ENCODE measurements at places on chromosomes 6 and 20.

GRCh38 chr6:141415896-141416295 lies 716.8 kb upstream of the GJE1 start:
- DNase-seq = no peak

DNA sequence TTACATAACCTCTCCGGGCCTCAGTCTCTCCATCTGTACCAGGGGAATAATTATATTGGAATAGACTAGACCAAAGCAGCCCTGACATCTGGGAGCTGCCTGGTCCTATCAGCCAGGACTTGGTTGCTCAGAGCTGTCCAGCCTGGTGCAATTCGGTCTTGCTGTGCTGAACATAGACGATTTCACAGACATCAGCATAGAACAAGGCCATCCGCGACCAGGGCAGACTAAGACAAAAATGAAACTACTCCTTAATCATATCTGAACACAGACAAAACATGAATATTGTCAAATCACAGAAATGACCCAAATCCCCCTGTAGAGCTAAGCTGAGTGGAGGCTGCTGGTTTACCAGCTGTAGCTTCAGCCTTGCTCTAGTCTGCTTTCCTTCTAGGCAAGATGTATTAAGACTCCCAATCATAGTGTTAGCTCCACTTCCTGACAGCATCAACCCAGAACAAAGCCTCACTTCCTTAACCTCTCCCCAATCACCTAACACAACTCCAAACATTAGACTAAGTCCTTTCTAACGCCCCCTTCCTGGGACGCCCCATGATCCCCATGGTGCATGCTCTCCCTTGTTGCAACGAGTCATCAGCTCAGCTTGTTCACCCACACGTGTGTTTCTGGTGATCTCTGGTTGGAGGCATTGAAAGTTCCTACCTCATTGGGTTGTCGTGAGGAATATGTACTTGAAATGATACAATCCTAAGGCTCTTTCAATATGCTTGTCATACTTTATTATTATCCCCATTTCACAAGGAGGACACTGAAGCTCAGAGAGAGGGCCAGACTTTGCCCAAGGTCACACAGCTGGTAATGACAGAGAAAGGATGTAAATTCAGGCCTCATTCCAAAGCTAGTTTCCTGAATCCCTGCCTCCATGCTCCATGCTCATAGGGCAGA lies 3.5 kb upstream of the MAPK13 start:
- DNase-seq = no peak

GRCh38 chr6:79064635-79065034 lies 13.4 kb downstream of the PHIP start:
- no peak for DNase-seq

GRCh38 chr6:168784426-168784825 lies 343.4 kb downstream of the SMOC2 start:
- no peak for DNase-seq

GRCh38 chr6:144481527-144481926 lies 196.4 kb downstream of the UTRN start:
- no peak for DNase-seq

- no peak for DNase-seq
Observed at GRCh38 chr6:44470115-44470464, 82.6 kb downstream of the CDC5L start.

DNA sequence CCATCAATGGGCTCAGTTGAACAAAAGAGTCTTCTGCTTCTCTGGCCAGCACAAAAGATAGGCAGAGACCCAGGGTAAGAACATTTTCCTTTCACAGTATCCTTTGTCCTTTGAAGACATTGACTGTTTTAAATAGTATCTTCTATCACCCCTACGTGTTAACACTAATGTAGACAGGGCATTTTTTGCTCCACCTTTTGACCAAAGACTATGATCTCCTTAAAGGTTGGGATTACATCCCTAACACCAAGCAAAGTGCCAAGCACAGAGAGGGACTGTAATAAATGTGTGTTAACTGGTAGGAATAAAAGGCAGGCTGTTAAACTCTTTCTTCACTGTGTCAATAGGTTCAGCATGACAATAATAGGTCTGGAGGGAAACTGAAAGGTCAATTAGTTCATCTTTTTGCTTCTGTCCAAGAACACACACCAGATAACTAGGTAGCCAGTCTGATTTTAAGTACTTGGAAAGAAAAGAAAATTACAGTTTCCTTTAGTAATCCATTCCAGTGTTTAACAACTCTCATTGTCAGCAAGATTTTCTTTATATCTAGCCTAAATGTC lies 63.6 kb upstream of the NOX3 start:
- DNase-seq = no peak

- no peak for DNase-seq
Observed at GRCh38 chr6:11277275-11278206, 45.1 kb upstream of the NEDD9 start.

DNA sequence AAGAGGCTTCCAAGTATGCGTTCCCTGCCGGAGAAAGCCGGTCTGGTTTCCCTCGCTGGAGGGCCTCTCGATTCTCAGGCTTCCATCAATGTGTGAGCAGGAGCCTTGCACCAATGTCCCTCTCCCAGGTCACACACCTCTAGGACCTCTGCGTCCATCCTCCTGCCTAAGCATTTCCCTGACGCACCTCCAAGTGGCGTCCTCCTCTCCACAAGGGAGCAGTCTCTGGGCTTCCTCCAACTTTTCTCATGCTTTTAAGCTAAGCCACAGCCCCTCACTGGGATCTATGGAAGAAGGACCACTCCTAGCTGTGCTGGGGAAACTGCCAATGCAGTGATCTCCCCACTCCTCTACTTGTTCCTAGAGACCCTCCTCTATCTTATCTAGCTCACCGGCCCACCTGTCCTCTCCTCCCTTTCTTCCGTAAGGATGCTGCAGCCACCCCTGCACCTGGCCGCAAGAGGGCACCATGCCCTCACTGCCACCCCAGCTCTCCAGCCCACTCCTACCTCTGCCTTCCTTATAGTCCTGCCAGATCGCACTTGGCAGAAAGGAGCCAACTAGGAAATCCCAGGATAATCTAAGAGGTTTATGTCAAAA lies 258.7 kb downstream of the LRFN2 start:
- peak; percentile 19 for DNase-seq

- peak; percentile 71 for DNase-seq
Observed at GRCh38 chr20:59087829-59088433, 45.3 kb upstream of the PRELID3B start.

DNA sequence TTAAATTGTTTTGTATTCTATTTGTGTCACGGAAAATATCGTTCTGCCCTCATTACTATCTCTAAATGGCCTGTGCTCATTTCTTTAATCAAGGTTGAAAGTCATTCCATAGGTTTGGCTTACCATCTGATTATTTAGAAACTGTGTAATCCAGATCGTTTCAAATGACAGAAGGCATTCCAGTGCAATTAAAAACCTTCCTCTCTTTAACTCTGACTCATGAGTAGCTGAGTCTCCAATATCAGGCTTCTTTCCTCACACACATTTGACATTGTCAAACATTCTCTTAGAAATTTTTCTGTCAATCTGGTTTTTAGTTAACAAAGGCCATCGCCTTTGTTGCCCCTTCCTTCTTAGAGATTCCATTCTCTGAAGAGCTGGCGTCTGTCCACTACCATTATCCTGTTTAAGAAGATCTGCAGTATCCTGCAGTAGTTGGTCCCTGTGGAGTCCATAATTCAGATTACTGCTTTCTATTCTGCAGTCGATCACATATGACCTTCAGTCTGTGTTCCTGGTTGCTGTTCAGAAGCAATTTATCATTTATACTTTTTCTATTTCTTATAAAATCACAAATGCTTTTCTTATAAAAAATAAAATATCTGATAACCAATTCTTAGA lies 3.9 kb upstream of the TRDN start:
- no peak for DNase-seq

DNA sequence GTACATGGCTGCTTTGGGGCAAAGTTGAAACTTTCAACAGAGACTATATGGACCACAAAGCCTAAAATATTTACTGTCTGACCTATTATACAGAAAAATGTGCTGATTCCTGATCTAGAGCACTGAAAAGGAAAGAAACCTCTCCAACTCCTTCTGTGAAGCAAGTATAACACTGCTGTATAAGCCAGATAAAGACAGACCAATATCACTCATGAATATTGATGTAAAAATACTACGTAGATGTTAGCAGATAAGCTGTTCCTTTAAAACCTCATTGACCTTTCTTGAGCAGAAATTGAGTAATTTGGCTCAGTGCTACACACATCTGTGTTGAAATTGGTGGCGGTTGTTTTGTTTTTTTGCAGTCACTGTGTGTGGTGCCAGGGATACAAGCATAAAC lies 69.9 kb upstream of the HDAC2 start:
- no peak for DNase-seq

DNA sequence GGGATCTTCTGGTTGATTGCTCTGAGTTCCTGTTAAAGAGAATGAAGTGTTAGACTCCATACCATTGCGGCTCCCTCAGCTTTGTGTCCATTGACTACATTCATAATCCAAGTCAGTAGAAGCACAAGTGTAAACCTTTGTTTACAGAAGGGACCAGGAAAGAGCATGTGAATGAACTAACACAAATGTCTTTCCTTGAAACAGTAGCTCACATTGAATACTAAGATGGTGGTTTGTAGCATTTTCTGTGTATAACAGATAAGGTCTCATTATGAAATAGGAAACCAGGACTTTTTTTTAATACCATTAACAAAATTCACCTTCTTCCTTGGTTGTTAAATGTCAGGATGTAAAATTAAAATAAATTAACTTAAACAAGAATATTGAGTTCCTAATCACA lies 8.4 kb downstream of the STXBP5 start:
- no peak for DNase-seq

GRCh38 chr6:147022041-147022440 lies 182.2 kb upstream of the STXBP5 start:
- no peak for DNase-seq

GRCh38 chr6:105330913-105331312 lies 72.0 kb downstream of the PREP start:
- DNase-seq = no peak

- DNase-seq = no peak
Observed at GRCh38 chr20:49063279-49063678, 17.2 kb downstream of the CSE1L start.

DNA sequence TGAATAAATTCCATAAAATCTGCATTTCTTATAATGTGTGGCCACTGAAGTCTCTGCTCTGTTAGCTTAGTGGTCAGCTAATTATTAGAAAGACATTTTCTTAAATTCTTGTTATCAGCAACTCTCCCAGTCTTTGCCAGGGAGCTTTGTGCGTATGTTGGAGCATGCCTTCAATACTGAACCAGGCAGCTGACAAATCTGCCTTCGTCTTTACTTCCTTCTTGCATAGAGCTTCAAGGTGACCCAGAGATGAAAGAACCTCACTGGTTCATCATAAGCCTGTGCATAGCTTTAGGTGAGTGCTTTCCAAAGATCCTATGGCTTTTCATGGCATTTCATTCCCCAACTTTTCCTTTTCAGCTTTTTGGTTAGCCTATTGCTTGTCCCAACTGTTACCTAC lies 43.0 kb upstream of the NELFCD start:
- no peak for DNase-seq

GRCh38 chr6:137434640-137435039 lies 59.6 kb downstream of the OLIG3 start:
- no peak for DNase-seq

- DNase-seq = no peak
Observed at GRCh38 chr20:6265204-6265904, 142.5 kb upstream of the FERMT1 start.

- DNase-seq = no peak
Observed at GRCh38 chr20:53774461-53775203, 181.0 kb upstream of the ZNF217 start.

DNA sequence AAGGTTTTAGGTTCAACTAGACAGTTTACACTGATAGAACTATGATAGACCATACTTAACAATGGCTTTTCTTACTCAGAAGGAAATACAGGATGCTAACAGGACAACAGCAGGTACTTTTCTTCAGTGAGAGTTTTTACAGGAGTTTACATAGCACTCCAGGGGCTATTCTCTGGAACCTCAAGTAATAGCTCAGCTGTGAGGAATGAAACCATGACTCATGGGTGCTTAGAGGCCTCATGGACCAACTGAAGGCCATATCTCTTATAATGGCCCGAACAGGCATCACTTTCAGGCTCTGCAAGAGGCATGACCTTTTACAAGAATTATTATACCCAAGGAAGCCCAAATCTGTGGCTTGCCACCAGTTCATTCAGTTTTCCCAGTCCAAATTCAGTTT lies 31.8 kb downstream of the TREML1 start:
- DNase-seq = no peak

DNA sequence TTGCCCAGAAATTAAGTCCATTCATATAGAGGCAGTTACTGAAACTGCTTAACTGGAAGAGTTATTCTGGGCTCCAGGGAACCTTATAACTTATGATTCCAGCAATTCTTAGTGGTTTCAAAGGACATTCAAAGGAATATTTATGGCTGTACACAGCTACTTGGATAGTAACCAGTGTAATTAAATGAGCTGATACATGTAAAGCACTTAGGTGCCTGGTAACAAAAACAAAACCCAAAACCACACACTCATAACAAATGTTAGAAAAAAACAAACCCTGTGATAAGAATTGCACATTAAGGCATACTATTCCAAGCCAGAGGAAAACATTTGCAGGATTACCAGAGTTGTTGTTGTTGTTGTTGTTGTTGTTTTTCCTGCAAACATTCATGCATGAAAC lies 51.5 kb downstream of the STK4 start:
- DNase-seq = no peak

GRCh38 chr6:21998582-21998981 lies 298.3 kb downstream of the PRL start:
- no peak for DNase-seq

- DNase-seq = no peak
Observed at GRCh38 chr6:84095156-84095555, 61.6 kb downstream of the MRAP2 start.

DNA sequence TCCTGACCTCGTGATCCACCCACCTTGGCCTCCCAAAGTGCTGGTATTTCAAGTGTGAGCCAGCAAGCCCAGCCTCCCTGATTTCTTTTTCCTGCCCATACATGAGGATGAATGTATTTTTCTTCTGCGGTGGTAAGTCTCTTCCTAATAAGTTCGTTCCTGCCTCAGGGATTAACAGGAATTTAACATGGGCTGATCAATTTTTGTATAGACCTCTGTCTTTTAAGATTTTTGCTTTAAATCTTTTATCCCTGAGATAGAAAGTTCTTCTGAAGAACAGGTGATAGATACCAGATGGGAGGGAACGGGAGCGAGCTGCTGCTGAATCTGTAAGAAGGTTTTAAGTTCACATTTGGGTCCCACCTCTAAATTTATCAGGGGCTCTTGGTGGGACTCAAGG lies 7.0 kb upstream of the ZNFX1 start:
- no peak for DNase-seq

- DNase-seq = no peak
Observed at GRCh38 chr6:144394210-144394609, 109.1 kb downstream of the UTRN start.

DNA sequence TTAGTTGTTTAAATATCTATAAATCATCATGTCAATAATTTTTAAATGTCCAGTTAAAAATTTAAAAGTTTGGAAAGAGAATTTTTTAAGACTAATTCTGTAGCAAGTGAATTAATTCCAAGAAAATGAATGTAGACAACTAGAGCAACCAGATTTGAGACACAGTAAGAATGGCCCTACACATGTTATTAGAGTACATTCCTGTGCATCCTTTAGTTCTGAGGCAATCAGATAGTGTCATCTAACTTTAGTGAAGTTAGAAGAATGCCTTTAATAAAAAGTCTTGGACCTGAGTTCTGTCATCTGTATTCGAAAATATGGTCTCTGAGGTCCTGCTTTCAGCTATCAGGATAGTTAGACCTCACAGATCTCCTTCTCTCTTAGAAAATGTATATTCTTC lies 63.7 kb downstream of the HIVEP2 start:
- no peak for DNase-seq
